ENCODE measurements at places on chromosomes 5 and 9. TPM values are rescaled to one million over a fixed set of nuclear protein-coding genes. Genes with fewer than 3 reads are reported as not detected.

DNA sequence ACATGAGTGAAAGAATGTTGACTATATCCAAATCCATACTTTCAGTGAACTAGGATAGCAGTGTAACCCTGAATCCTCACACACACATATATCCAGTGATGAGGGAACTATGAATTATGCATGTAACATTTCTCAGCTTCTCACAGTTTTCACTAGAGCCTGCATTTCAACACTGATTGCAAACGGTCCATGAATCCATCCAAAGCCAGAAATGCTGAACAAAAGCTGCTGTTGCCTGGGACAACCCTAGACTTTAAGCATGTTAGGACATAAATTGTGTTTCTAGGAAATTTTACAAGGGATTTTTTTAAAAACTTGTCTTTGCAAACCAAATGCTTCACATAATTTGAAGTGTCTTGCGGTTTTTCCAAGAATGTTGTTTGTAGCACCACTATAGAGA, 2010.0 kb upstream of the WWC1 start:
- no peak for DNase-seq

DNA sequence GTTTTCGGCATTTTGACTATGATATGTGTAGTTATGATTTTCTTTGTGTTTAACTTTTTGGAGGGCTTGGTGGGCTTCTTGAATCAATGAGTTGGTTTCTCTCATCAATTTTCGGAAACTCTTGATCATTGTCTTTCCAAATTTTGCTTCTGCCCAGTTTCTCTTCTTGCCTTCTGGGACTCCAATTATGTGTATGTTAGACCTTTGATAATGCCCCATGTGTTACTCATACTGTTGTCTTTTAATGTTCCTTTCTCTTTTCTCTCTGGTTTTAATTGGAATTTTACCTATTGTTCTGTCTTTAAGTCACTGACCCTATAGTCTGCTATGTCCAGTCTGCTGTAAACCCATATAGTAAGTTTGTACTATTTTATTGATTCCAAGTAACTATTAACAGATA, 41.5 kb downstream of the KCNIP1 start:
- no peak for DNase-seq

Gene PCDHA6
- total RNA-seq: not detected

DNA sequence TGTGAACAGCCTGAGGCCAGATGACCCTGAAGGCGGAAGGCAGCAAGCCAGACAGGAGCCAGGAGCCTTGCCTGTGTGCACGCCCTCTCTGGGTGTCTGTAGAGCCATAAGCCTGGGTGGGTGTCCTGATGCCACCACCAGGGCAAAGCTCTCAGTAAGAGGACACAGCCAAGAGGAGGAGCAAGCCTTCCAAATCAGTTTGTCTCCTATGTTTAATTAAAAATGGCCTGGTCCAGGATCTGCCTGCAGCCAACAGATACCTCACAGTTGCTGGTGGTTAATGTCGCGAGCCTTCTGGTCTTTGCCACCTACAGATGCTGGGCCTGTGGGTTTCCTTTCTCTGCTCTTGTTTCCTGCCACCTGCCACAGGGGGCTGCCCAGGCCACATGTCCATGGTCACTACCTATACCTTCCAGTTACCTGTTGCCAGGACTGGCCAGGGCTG, 56.9 kb downstream of the SYK start:
- DNase-seq: no peak

- no peak for DNase-seq
Observed at GRCh38 chr9:89886281-89886700, 281.5 kb downstream of the GADD45G start.

DNA sequence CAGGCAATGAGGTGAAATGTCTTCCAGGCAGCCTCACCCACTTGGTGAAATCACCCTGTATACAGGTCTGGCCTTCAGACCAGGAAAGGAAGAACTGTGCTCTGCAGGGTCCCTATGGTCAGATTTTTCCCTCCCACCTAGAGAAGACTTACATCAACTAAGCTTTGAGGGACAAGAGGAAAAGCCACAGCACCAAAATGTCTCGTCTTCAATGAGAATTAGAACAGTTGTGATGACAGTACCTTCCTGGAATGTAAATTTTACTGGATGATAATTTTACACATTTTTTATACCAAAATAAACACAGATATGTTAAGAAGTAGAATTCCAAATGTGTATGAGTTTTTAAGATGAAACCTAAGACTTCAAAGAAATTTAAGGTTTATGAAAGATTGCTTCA, 283.9 kb downstream of the SPOCK1 start:
- no peak for DNase-seq

DNA sequence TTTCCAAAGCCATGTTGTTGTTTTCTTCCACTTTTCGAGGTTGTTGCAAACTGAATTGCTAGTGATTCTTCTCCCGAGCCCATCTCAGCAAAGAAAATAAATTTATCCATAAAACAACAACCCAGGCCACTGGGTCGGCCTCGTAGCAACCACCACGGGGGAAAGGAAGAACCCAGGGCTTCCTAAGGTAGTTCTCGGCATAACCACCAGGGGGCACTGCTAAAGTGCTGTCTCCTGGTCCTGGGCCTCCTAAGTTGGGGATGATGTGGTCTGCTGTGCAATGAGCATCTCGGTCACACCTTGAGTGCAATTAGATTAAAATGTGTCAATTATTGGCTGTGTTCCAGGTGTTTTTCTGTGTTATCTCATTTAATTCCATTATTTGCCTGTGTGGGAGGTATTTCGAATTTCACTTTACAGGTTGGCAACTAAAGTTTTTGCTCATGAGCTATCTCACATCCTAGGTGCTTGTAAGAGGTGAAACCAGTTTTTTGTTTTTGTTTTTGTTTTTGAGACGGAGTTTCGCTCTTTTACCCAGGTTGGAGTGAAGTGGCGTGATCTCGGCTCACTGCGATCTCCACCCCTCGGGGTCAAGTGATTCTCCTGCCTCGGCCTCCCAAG, 102.8 kb upstream of the DAP start:
- DNase-seq: peak; percentile 70

- no peak for DNase-seq
Observed at GRCh38 chr5:127186657-127187056, 103.9 kb upstream of the MEGF10 start.

Gene IFT74
- 10.9 TPM for total RNA-seq

- DNase-seq: no peak
Observed at GRCh38 chr9:18881758-18882157, 151.3 kb downstream of the SAXO1 start.

GRCh38 chr9:101226161-101226560, 158.6 kb downstream of the BAAT start:
- DNase-seq: no peak

DNA sequence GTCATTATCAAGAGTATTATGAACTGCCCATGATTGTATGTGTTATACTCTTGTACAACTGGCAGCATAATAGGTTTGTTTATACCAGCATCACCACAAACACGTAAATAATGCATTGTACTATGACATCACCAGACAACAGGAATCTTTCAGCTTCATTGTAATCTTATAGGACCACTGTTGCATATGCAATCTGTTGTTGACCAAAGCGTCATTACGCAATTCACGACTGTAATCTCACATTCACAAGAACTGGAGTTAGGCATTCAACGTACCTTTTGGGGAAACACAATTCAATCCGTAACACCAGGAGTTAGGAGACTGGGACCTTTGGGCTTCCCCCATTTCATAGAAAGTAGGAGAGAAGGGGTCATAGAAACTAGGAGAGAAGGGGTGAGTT, 20.4 kb upstream of the ARSI start:
- no peak for DNase-seq

DNA sequence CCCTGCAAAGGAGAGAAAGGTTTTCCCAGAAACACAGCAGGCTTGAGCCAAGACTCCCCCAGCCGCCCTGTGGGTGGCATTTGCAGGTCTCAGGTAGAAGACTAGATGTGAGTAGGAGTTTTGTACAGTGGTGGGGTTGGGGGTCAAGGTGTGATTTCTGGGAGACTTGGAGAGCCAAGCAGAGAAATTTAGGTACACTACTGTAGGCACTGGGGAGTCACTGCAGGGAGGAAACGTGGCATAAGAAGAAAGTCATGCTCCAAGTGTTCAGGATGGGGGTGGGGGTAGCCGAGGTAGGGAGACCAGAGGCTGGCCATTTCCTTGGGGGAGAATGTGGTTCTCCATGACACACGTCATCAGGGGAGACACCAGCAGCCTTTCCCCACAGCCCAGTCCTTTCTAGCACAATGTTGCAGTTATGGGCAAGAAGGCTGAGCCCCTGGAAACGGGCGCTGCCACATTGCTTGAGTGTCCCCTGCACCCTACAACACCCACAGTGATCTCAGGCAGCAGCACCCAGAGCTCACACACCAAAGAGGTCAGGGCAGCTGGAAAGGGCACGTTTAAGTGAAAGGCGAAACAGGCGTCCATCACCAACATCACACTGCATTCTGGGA, 210.5 kb downstream of the FSTL4 start:
- DNase-seq: no peak

GRCh38 chr9:129841071-129841470, 5.8 kb downstream of the USP20 start:
- no peak for DNase-seq

GRCh38 chr9:116990592-116990991, 303.5 kb downstream of the TRIM32 start:
- no peak for DNase-seq

- DNase-seq: no peak
Observed at GRCh38 chr5:81134066-81134465, 99.1 kb upstream of the CKMT2 start.

- DNase-seq: peak; percentile 33
Observed at GRCh38 chr9:1018121-1018520, 32.0 kb upstream of the DMRT2 start.

GRCh38 chr5:2902186-2902585, 150.7 kb upstream of the IRX2 start:
- DNase-seq: no peak

DNA sequence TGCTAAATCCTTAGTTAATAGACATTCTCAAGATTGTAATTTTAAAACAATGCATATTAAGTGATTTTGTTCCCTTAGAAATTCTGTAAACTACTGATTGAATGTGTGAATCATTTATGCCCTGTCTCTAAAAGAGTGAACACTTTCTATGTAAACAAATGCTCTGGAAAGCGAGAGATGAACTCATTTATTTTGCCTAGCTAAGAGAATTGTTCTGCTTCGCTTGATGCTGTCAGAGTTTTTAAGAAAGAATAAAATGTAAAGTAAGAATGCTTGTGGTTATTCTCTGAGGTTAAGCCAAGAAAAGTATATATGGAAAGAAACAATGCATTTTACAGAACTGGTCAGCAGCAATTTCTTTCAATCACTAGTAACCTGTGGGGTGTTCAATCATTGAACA, 347.4 kb upstream of the NUDT12 start:
- DNase-seq: no peak

Gene ARPC5L
- 104 TPM for total RNA-seq

- DNase-seq: no peak
Observed at GRCh38 chr9:110579862-110580219, 300 bp upstream of the SVEP1 start.

- DNase-seq: no peak
Observed at GRCh38 chr5:8870959-8871355, 674.9 kb downstream of the SEMA5A start.

Gene CCL19
- not detected for total RNA-seq

Gene SHISAL2B
- not detected for total RNA-seq

Gene FOXD4L5
- total RNA-seq: not detected

GRCh38 chr5:37208883-37209797, 40.0 kb downstream of the CPLANE1 start:
- peak; percentile 11 for DNase-seq

GRCh38 chr9:22030101-22030598, 21.0 kb upstream of the CDKN2B start:
- DNase-seq: no peak

Gene DDX4
- not detected for total RNA-seq

Gene SKIC3
- total RNA-seq: 74.7 TPM

Gene SPOCK1
- not detected for total RNA-seq

GRCh38 chr9:87884578-87885459, 2.1 kb downstream of the SPATA31E1 start:
- DNase-seq: no peak

DNA sequence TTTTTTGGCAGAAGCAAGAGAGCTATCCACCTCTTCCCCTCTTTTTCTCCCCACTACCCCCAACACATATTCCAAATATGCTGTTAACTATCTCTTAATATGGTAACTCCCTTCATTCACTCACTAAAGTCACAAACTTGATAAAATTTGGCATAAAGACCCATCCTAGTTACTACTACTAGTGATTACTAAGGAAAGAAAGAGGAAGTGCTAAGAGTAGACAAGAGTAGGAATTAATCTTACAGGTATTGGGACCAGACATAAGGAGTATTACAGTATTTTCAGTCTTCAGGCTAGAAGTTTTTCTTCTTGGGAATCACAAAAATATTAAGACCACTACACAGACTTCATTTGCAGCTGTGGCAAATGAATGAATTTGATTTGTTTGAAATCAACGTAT, 2.2 kb downstream of the ADAMTS6 start:
- no peak for DNase-seq

DNA sequence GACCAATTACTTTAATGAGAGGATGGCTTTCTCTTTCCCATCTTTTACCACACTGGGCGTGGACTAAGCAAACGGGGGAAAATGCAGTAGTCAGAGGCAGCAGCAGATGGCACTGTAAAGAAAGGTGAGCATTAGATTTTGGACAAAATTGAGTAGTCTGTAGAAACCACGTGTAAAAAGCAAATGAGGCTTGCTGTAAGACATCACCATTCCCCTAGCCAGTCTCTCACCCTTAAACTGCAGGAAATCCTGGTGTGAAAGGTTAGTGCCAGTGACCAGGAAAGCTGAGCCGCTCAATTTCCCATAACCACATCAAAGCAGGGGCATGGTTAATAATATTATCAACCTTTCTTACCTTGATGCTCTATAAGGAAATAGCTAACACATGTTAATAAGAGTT, 31.8 kb downstream of the SPATA31C2 start:
- DNase-seq: peak; percentile 39

- DNase-seq: no peak
Observed at GRCh38 chr5:124104821-124105220, 592.8 kb downstream of the CSNK1G3 start.

Gene MARVELD2
- total RNA-seq: 0.40 TPM

DNA sequence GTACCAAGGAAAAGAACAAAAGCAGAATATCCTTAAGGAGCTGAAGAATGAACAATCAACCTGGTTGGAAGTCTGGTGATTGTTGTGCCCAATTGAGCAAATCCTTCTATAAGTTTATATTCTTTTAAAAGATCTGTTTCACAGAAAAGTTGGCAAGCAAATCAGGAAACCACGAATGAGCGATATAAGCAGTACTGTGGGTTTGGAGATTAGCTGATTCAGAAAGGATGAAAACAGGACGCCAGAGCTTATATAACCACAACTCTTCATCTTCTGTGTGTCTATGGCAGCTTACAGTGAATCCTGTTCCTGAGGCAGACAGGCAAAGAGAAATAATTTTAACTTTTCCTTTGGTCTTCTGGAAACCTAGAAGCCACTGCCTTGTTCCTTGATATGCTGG, 61.7 kb downstream of the SLC38A9 start:
- DNase-seq: no peak

Measured in activated CD4-positive, alpha-beta memory T cell treated with anti-CD3 and anti-CD28 coated beads for 36 hours (primary cell).